ENCODE measurements at places on chromosomes 2 and 18.

- H3K36me3 ChIP-seq: peaks cover 2% of the 10 kb centered on the region
- peaks cover 15% of the 10 kb centered on the region for H3K27me3 ChIP-seq
- peak; percentile 25 for DNase-seq
- H3K4me3 ChIP-seq: no peak overlapping the region
- no peak overlapping the region for H3K27ac ChIP-seq
Measured at GRCh38 chr2:91477731-91478672, 2786.5 kb downstream of the RPIA start.

DNA sequence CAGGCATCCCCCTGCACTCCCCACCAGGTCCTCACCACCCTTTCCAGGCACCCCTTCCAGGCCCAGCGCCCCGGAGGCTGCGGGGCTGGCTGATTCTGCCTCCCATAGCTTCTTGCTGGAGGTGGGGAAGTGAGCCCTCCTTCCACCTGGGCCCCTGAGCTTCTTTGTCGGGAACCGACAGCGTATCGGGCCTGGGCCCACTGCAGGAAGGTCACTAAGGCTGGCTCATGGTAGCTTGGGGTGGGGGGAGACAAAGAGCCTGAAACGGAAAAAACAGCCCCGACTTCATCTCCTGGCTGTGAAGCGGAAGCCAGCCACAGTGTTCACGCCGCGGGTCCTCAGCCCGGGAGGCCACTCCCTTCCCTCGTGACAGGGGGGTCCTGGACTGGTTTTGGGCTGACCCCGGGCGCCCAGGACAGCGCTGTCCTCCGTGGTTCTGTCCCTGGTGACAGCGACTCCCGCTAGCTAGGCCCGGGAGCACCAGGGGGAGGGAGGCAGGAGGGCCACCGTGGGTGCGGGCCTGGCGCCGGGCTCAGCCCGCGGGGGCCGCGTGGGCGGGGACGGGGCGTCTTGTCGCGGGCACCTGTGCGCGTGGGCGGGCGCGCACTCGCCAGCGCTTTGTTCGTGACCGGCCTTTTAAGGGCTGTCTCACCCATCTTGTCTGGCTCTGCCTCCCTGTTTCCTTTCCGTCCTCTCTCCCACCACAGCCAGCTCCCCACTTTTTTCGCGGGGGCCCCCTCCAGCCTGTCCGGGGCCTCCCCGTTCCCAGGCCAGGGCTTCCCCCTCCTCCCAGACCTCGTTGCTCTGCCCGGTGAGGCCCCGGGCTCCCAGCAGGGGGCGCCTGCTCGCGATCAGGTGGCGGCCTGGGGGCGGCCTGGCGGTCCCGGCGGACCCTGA lies 64.9 kb downstream of the DNMT3A start:
- H3K27me3 ChIP-seq: no peaks in the 10 kb centered on the region
- H3K4me1 ChIP-seq: peaks cover 70% of the 10 kb centered on the region
- peak; percentile 90 for DNase-seq

DNA sequence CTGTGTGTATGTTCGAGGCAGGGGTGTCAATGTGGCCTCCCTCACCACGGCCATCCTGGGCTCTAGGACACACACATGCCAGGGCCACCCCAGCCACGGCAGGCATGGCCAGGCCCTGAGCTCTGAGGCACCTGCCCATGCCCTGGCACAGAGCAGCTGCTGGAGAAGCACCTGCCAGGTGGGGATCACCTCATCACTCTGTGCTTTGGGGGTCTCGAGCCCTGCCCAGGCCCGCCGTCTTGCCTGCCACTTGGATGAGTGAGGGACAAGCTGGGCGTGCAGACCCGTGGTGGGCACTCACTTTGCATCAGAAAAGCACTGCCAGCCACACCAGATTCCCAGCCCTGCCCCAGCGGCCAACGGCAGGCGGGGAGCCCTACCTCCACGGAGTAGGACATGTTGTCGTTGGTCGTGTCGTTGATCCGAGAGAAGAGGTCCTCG lies 33.1 kb downstream of the KIF1A start:
- no peaks in the 10 kb centered on the region for H3K27me3 ChIP-seq
- H3K4me1 ChIP-seq: no peaks in the 10 kb centered on the region
- H3K36me3 ChIP-seq: no peaks in the 10 kb centered on the region
- DNase-seq: peak; percentile 3

GRCh38 chr2:33577084-33577483 lies 22.0 kb downstream of the FAM98A start:
- H3K4me1 ChIP-seq: peaks cover 10% of the 10 kb centered on the region
- DNase-seq: no peak
- H3K27ac ChIP-seq: no peak overlapping the region
- H3K36me3 ChIP-seq: peaks cover 4% of the 10 kb centered on the region
- no peak overlapping the region for H3K4me3 ChIP-seq

GRCh38 chr2:183284606-183285005 lies 160.4 kb downstream of the NUP35 start:
- no peaks in the 10 kb centered on the region for H3K27me3 ChIP-seq
- H3K36me3 ChIP-seq: no peaks in the 10 kb centered on the region
- H3K4me1 ChIP-seq: no peaks in the 10 kb centered on the region
- no peak overlapping the region for H3K27ac ChIP-seq
- no peak overlapping the region for H3K4me3 ChIP-seq

DNA sequence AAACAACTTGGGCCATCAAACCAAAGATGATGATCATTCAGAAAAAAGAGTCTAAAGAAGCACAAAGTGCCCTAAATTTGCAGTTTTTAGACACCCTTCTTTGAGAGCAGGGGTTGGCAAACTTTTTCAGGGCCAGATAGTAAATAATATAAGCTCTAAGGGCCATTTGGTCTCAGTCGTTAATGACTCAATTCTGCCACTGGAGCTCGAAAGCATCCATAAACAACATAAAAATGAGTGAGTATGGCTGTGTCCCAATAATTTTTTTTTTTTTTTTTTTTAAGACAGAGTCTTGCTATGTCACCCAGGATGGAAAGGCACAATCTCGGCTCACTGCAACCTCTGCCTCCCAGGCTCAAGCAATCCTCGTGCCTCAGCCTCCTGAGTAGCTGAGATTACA lies 152.3 kb downstream of the DTNB start:
- H3K4me3 ChIP-seq: no peak overlapping the region
- no peaks in the 10 kb centered on the region for H3K36me3 ChIP-seq
- H3K27me3 ChIP-seq: no peaks in the 10 kb centered on the region
- peaks cover 7% of the 10 kb centered on the region for H3K4me1 ChIP-seq

GRCh38 chr2:105862843-105863242 lies 118.1 kb downstream of the NCK2 start:
- H3K4me3 ChIP-seq: no peak overlapping the region
- DNase-seq: no peak
- H3K36me3 ChIP-seq: peaks cover 51% of the 10 kb centered on the region
- peak overlapping the region; percentile 66 for H3K27ac ChIP-seq
- no peaks in the 10 kb centered on the region for H3K27me3 ChIP-seq
- H3K4me1 ChIP-seq: peaks cover 98% of the 10 kb centered on the region

GRCh38 chr2:187360286-187360685 lies 87.8 kb downstream of the CALCRL start:
- no peaks in the 10 kb centered on the region for H3K36me3 ChIP-seq
- no peak for DNase-seq
- no peak overlapping the region for H3K4me3 ChIP-seq

DNA sequence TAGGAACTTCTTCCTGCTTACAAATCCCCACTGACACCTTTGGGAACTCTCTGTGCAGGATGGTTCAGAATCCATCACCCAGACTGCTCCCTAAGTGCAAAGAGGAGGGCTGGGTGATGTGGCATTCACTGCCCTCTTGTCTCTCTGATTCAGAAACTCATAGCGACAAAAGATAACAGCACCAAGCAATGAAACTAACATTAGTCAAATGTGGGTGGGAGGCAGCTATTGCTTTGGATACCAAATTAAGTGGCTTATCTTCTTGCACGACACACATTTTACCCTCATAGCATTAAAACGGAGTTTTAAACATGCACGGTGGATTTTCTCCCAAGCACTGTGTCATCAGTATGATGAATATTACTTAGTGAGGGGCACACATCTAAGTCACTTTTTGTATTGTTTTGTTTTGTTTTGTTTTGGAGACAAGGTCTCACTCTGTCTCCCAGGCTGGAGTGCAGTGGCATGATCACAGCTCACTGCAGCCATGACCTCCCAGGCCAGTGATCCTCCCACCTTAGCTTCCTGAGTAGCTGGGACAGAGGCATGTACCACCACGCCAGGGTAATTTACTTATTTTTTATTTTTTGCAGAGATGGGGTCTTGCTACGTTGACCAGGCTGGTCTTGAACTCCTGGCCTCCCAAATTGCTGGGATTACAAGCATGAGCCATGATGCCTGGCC lies 40.9 kb upstream of the NEB start:
- H3K27ac ChIP-seq: no peak overlapping the region
- no peaks in the 10 kb centered on the region for H3K4me1 ChIP-seq
- no peak overlapping the region for H3K4me3 ChIP-seq
- no peaks in the 10 kb centered on the region for H3K27me3 ChIP-seq
- peaks cover 30% of the 10 kb centered on the region for H3K36me3 ChIP-seq

GRCh38 chr2:123928358-123928757 lies 96.7 kb upstream of the CNTNAP5 start:
- no peak overlapping the region for H3K4me3 ChIP-seq
- H3K27me3 ChIP-seq: no peaks in the 10 kb centered on the region
- H3K4me1 ChIP-seq: no peaks in the 10 kb centered on the region
- H3K27ac ChIP-seq: no peak overlapping the region

DNA sequence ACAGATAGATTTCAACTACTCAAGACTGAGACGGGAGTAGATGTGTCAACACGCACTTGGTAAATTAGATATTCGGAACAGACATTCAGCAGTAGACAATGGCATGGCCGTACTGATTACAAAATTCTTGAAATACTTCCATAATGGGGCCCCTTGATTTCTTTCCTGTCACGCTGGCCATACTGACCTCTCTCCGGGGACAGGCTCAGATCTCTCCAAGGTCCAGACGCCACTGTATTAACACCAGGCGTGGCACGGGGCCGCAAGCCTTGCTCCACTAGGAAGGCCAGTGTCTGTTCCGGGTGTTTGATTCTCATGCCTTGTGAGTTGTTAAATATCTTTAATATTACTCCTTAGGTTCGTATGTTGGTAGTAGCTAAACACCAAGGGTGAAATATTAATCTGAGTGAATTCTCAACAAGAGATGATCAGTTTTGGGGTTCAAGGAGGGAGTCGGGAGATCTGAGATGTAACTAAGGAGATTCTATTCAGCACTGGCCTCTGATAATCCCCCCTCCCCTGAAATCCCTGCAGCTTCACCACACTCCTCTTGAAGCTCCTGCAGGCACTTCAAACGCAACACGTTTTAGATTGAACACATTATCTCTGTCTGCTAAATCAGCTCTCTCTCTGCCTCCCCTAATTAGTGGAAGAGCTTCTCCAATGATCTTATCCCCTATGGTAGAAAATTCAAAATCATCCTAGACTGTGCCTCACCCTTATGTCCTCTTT lies 2.2 kb upstream of the EHD3 start:
- H3K27ac ChIP-seq: no peak overlapping the region
- H3K36me3 ChIP-seq: no peaks in the 10 kb centered on the region
- peaks cover 19% of the 10 kb centered on the region for H3K4me1 ChIP-seq

DNA sequence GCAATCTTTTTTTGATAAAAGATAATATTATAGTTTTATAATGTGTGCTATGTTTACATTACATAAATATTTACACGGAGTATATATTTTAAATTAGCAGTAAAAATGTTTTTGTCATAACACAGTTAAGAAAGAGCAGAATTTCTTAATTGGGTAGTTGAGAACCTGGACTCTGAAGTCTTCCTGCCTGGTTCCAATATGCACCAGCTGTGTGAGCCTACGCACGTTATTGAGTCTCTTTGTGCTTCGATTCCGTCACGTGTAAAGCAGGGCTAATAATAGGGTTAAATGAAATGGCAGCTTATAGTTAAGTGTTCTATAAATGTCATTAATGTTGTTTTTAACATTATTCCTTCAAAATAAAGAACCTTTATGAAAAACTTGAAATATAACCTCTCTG lies 1.2 kb upstream of the CCDC88A start:
- DNase-seq: no peak
- peaks cover 34% of the 10 kb centered on the region for H3K4me1 ChIP-seq
- H3K27ac ChIP-seq: no peak overlapping the region
- H3K4me3 ChIP-seq: peak overlapping the region; percentile 77
- peaks cover 13% of the 10 kb centered on the region for H3K27me3 ChIP-seq

DNA sequence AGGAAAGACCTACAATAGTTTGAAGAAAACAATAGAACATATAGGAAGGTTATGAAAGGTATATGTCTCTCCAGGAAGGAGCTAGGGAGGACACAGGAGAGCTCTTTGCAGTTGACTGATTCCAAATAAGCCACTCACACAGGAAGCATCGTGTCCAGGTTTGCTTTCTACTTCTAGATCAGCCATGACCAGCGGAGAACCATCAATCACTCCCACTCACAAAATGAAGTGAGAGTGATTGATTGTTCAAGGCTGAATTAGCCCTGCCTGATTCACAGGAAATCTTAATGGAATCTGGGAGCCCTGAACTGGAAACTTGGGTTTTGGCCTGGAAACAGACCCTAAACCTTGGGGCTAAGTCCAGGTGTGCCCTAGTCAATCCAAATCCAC lies 1292.2 kb upstream of the ZEB2 start:
- no peak overlapping the region for H3K27ac ChIP-seq
- H3K4me3 ChIP-seq: no peak overlapping the region
- no peaks in the 10 kb centered on the region for H3K27me3 ChIP-seq
- DNase-seq: no peak
- H3K4me1 ChIP-seq: no peaks in the 10 kb centered on the region

GRCh38 chr18:76613053-76613754 lies 118.2 kb upstream of the ZNF516 start:
- DNase-seq: no peak
- H3K36me3 ChIP-seq: no peaks in the 10 kb centered on the region
- no peaks in the 10 kb centered on the region for H3K4me1 ChIP-seq

DNA sequence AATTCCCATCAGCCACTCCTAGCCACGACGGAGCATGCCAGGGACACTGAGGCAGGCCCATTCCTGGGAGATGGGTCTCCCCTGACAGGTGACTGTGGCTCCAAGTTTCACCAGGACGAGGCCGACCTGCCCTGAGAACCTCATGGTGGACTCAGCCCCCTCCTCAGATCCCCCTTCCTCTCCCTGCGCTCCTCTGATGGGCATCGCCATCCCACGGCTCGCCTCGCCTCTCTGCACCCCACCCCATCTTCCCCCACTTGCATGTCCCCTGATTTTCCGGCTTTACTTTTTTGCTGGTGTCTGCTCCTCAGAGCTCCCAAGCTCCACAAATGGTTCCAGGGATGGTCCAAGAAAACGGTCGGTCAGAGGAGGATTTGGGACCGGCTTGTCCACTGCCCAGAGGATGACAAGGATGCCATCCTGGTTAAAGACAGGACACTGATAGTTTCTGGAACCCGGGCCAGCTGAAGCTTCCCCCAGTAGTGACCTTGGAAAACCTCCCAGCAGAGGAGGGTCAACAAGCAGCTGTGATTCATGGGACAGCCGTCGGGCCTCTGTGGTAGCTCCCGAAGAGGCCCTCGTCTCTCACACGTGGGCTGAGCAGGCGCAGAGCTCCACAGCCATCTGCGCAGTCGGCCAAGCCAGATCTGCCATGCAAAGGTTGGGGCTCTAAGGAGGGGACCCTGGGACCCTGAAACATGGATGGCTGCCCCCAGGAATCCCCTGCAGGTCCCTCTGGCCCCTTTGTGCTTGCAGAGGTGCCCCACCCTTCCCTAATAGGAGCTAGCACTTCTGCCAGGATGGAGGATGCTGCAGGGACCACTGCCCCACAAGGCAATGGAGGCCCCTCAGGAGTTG lies 87.8 kb upstream of the SLC66A3 start:
- H3K27ac ChIP-seq: no peak overlapping the region
- peaks cover 25% of the 10 kb centered on the region for H3K27me3 ChIP-seq
- H3K4me3 ChIP-seq: no peak overlapping the region
- no peak for DNase-seq
